CD8-positive, alpha-beta memory T cell (primary cell): ENCODE measurements at places on chromosomes 12 and 14. TPM values are rescaled to one million over a fixed set of nuclear protein-coding genes. Genes with fewer than 3 reads are reported as not detected.

DNA sequence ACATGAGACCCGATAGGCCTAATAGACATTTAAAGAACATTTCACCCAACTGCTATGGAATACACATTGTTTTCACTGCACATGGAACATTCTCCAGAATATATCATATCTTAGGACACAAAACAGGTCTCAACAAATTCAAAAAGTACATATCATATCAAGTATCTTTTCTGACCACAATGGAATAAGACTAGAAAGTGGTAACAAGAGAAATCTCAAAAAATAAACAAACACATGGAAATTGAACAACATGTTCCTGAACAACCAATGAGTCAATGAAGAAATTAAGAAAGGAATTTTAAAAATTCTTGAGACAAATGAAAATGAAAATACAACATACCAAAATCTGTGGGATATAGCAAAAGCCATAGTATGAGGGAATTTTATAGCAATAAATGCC, 208.1 kb downstream of the PTPRO start:
- no peak for DNase-seq

GRCh38 chr12:57481671-57482070, 2.0 kb upstream of the ARHGAP9 start:
- DNase-seq, result no peak

The SLC48A1 gene
- 10.9 TPM for total RNA-seq

DNA sequence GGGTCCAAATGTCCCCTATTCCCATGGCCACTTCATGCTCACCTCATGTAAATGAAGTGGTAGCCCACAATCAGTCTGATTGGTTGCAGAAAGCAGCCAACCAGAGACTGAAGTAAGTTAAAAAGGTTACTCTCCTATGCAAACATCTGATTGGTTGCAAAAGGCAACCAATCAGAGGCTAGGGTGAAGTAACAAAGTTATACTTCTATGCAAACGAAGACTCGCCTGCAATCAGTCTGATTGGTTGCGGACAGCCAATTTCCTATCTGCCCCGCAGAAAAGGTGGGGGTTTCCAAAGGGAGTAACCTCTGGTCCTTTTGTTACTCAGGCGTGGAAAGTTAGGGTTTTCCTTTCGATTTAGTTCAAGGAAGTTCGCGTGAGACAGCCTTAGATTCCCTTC, 208.1 kb upstream of the NEDD1 start:
- DNase-seq, result no peak

- no peak for DNase-seq
These were observed 12.3 kb upstream of the RARG start for GRCh38 chr12:53244337-53244736.

DNA sequence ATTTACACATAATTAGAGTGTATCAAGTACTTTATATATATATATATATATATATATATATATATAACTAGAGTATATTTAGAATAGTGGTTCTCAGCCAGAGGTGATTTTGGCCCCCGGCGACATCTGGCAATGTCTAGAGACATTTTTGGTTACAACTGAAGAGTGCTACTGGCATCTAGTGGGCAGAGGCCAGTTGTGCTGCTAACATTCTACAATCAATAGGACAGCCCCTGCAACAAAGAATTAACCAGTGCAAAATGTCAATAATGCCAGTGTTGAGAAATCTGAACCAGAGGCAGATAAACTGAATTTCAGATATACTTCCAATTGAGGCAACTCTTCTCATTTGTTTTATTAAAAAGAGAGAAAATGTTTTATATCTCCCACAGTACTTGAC, 8.9 kb downstream of the GTF2A1 start:
- DNase-seq, result peak; percentile 9

- DNase-seq, result no peak
These were observed 8.0 kb upstream of the NRXN3 start for GRCh38 chr14:78162202-78162601.

The KRT72 gene
- total RNA-seq, result not detected

- no peak for DNase-seq
These were observed 28.1 kb upstream of the PPM1A start for GRCh38 chr14:60220917-60221316.

DNA sequence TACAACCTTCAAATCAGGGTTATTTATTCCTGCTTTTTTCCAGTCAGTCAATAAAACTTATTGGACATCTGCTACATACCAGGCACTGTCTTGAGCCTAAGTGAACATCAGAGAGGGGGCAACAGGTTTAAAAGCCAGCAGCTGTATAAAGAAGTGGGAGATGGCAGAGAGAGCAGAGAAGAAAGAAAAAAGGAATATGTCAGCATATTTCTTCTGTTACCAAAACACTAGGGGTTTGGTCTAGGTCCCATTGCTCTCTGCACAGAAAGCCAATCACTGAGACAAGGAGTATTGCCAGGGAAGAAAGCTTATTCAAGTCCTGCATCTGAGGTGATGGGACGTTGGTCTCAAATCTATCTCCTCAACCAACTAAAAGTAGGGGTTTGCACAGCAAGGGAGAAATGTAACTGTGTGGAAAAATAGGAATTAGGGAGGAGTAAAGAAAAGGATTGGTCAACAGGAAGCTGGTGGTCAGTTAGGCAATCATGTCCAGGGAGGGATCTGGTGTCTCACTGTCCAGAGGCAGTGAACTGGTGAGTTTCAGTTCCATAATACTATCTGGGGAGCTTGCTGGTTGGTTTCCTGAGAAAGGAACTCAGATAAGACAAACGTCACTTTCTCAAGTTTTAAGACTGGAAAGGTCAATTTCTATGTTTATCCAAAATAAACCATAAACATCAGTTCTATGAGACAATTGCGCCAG, 107.5 kb downstream of the PHLDA1 start:
- DNase-seq, result no peak

The LRRC10 gene
- not detected for total RNA-seq

DNA sequence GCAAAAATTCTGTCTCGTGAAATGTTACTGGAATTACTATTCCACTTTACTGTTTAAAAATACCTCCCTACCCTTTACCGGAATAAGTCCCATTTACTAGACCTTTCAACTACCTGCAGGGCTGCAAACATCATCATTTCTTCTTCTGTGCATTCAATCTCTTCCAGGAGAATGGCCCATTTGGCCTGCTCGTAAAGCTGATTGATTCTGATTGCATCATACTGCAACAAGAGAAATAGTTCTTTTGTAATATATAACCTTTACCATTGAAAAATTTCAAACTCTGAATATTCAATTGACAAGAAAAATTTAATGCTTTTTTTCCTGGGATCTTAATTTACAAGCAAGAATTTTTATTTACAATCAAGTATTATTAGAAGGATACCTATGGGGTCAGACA, 72.4 kb downstream of the FERMT2 start:
- DNase-seq, result no peak

GRCh38 chr12:81668475-81668874, 90.7 kb downstream of the PPFIA2 start:
- no peak for DNase-seq

The STYX gene
- 20.9 TPM for total RNA-seq

GRCh38 chr12:119931402-119931801, 54.3 kb upstream of the CIT start:
- no peak for DNase-seq

DNA sequence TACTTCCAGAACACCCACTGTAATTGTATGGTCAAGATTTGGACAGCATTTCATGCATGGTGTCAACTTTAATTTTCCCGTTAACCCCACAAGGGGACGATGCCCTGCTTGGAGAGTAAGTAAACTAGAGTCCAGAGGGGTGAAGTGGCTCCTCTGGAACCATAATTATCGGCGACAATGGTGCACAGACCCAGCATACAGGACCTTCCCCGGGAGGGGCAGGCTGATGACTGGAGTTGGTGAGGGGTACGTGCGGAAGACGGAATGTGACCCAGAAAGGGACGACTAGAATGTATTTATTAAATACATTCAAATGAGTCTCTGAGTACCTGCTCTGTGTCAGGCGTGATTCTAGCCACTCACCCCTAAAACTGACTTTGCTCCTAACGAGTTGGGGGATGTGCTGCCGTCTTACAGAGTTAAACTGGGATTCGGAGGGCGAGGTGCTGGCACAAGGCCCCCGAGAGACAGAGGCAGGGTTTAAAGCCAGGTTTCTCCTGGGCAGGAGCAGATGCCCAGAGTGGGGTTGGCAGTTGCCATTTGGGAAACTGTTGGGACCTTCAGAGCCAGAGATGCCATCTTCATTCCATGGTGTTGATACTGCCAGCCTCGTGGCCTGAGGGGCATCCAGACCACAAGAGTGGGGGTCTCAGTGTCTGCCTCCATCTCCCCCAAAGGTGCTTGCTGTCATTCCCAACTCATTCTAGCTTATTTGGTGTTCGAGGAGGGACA, 10.9 kb downstream of the RTL1 start:
- DNase-seq, result no peak
